ENCODE measurements at places on chromosomes 5 and 9.

DNA sequence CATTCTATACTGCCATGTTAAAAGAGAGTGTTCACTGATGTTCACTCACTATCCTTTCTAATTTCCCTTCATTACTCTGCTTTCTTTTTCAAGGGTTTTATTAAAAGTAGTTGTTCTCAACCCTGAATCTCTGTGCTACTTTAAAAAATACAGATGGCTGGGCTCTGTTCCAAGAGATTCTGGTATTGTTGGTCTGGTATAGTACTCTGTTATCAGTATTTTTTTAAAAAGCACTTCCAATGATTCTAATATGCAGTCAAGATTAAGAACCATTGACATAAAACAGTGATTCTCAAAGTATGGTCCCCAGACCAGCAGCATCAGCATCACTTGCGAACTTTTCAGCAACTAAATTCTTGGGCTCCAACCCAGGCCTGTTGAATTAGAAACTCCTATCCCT lies 77.0 kb upstream of the STARD4 start:
- H3K36me3 ChIP-seq, result no peaks in the 10 kb centered on the region
- no peaks in the 10 kb centered on the region for H3K4me1 ChIP-seq
- H3K4me3 ChIP-seq, result no peak overlapping the region
- DNase-seq, result no peak

GRCh38 chr9:95224376-95225019 lies 93.0 kb downstream of the FANCC start:
- no peak for DNase-seq
- no peaks in the 10 kb centered on the region for H3K36me3 ChIP-seq
- no peaks in the 10 kb centered on the region for H3K27me3 ChIP-seq
- no peak overlapping the region for H3K27ac ChIP-seq
- no peak overlapping the region for H3K4me3 ChIP-seq
- H3K4me1 ChIP-seq, result no peaks in the 10 kb centered on the region

DNA sequence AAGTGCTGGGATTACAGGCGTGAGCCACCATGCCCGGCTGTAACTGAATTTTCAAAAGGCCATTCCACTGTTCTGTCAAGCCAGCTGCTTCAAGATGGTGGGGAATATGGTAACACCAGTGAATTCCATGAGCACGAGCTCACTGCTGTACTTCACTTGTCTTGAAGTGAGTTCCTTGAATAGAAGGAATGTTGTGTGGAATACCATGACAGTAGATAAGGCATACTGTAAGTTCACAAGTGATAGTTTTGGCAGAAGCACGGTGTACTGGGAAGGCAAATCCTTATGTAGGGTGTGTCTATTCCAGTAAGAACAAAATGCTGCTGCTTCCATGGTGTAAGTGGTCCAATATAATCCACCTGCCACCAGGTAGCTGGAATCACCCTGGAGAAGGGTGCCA lies 6.6 kb upstream of the PRXL2C start:
- H3K4me1 ChIP-seq, result no peaks in the 10 kb centered on the region
- no peak overlapping the region for H3K27ac ChIP-seq
- H3K4me3 ChIP-seq, result no peak overlapping the region
- no peaks in the 10 kb centered on the region for H3K27me3 ChIP-seq

GRCh38 chr5:168159425-168159824 lies 132.0 kb upstream of the WWC1 start:
- H3K4me3 ChIP-seq, result no peak overlapping the region
- no peak for DNase-seq
- H3K4me1 ChIP-seq, result no peaks in the 10 kb centered on the region
- H3K27ac ChIP-seq, result no peak overlapping the region
- no peaks in the 10 kb centered on the region for H3K27me3 ChIP-seq

DNA sequence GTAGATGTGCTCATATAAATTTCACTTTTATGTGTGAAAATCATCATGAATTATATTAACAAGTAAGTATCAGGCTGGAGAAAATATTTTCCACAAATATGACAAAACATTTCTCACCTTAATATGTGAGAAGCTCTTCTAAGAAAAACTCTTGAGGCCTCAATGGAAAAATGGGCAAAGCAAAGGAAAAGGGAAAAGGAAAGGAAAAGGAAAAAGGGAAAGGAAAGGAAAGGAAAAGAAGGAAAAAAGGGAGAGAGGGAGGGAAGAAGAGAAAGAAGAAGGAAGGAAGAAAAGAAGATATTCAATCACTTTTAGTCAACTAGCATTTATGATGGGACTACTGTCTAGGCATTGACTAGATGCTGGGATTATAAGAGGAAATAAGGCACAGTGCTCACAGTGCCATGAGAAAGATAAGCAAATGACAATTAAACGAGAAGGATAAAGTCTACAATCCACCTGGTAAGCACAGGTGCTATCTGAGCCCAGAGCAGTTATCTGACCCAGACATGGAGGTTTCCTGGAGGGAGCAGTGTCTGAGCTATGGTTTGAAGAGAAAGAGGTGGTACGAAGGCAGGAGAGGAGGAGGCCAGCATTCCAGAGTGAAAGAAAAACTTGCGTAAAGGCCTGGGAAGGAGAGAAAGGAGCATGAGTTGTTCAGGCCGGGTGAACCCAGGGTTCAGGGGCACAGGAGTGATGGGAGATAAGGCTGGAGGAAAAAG lies 18.3 kb upstream of the ACSL6 start:
- no peak for DNase-seq
- H3K27me3 ChIP-seq, result peaks cover 20% of the 10 kb centered on the region
- no peak overlapping the region for H3K4me3 ChIP-seq
- H3K27ac ChIP-seq, result no peak overlapping the region
- H3K36me3 ChIP-seq, result no peaks in the 10 kb centered on the region

DNA sequence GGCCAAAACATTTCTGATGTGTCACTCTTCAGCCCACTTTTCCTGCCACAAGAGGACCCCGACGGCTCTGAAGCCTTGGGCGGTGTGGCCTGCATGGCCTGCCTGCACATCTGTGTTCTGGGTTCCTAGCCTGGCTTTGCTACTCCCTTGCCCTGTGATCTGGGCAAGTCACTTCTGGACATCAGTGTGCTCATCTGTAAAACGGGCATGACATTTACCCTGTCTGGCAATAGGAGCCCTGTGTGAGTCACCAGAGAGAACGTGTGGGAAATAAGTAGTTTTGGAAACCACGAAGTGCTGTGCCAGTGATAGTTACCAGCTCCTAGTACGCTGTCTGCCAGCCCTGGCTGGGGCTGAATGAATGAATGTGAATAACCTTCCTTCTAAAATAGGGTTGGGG lies 90.8 kb downstream of the MACROH2A1 start:
- no peak overlapping the region for H3K27ac ChIP-seq
- H3K36me3 ChIP-seq, result no peaks in the 10 kb centered on the region
- H3K4me3 ChIP-seq, result no peak overlapping the region
- no peaks in the 10 kb centered on the region for H3K27me3 ChIP-seq
- no peak for DNase-seq
- H3K4me1 ChIP-seq, result peaks cover 4% of the 10 kb centered on the region

GRCh38 chr9:107545036-107545435 lies 55.5 kb upstream of the KLF4 start:
- no peak for DNase-seq
- H3K27ac ChIP-seq, result no peak overlapping the region
- H3K36me3 ChIP-seq, result no peaks in the 10 kb centered on the region
- H3K4me1 ChIP-seq, result no peaks in the 10 kb centered on the region

DNA sequence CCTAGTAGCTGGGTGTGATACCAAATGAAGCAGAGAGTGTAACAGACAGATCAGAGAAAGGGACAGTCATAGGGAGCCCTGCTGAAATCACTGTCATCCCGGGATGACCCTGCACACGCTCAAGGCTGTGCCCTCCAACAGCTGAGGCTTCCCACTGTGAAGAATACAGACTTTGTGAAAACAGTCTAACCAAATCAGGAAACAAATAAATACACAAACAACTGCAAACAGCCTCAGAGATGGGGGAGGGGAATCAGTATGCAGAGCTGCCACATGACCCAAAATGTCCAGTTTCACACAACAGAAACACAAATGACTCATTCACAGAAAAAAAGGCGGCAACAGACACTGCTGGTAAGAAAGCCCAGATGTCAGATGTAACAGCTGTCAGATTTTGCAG lies 101.9 kb downstream of the ADAMTS2 start:
- no peak for DNase-seq
- H3K4me3 ChIP-seq, result no peak overlapping the region
- H3K36me3 ChIP-seq, result no peaks in the 10 kb centered on the region

- no peaks in the 10 kb centered on the region for H3K36me3 ChIP-seq
- H3K27ac ChIP-seq, result no peak overlapping the region
- no peak for DNase-seq
- no peaks in the 10 kb centered on the region for H3K27me3 ChIP-seq
These were observed 491.8 kb downstream of the ANXA1 start for GRCh38 chr9:73643379-73644013.

DNA sequence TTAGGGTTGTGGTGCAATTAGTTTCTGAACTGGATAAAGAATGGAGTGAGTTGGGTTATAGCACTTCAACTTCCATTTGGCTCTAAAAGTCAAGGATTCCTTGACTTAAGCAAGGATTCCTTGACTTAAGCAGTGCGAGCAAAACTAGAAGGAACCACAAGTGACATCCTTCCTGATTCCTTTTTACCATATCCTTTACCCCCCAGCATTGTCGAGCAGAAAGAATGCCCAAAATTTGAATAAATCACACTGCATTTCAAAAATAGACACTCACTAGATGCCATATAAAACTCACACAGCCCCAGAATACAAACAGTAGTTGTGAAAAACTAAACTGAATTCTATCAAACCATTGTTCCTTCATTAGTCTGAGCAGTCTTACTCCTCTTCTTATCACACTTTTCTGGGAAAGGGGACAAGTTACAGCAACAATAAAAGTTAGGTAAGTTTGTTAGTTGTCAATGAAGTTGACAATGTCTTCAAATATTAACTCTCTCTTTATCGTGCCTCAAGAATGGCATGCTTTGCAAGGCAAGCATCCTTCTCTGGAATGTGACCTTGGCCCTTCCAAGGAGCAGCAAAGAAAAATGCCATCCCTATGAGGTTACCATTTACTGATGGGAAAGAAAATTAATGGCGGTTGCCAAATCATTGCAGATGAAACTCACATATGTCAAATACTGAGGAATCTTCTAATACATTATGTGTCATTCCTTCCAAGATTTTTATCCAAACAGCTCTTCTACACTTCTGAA lies 273.3 kb upstream of the ANKRD55 start:
- H3K4me3 ChIP-seq, result no peak overlapping the region
- H3K36me3 ChIP-seq, result no peaks in the 10 kb centered on the region
- no peak for DNase-seq
- no peaks in the 10 kb centered on the region for H3K27me3 ChIP-seq
- H3K4me1 ChIP-seq, result no peaks in the 10 kb centered on the region

DNA sequence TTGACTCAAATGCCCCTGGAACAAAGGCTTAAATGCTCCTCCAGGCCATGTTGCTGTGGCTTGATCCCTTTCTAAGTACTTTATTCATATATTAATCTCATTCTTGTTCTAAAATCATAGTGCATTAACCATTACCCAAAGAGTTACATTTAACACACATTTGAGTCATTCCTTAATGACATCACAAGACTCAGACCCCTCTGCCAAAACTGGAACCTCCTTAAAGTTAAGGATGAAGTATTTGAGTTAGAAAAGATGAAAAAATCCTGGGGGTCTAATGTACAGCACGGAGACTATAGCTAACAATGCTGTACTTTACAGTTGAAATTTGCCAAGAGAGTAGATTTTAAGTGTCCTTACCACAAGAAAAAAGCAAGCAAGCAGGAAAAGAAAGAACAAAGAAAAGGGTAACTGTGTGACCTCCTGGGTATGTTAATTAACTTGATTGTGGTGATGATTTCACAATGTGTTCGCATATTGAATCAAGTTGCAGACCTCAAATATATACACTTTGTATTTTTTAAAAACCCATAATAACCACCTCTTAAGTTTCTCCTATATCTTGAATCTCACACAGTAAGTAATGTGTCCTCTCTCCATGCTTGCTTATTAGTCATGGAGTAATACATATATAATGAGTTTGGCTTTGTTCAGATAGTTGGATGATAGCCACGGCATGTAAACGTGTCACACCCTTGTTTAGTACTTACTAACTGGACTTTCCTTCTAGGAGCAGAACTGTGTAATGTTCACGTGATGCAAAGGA lies 376.9 kb downstream of the SEMA5A start:
- no peaks in the 10 kb centered on the region for H3K27me3 ChIP-seq
- H3K4me3 ChIP-seq, result no peak overlapping the region
- no peaks in the 10 kb centered on the region for H3K36me3 ChIP-seq

DNA sequence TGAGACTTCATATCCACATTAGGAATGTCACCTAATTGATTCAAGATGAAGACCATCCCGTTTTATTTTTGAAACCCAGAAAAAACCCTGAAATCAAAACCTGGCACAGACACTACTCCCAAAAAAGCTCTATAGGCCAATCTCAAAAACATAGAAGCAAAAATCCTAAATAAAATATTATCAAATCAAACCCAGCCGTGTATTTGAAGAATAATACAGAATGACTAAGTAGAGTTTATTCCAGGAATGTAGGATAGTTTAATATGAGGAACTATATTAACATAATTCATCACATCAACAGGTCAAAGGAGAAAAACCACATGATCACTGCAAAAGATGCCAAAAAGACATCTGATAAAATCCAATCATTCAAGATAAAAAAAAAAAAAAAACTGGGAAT lies 167.1 kb downstream of the ACTL7B start:
- no peaks in the 10 kb centered on the region for H3K36me3 ChIP-seq
- DNase-seq, result no peak
- H3K27me3 ChIP-seq, result no peaks in the 10 kb centered on the region
- H3K4me3 ChIP-seq, result no peak overlapping the region
- H3K27ac ChIP-seq, result no peak overlapping the region

DNA sequence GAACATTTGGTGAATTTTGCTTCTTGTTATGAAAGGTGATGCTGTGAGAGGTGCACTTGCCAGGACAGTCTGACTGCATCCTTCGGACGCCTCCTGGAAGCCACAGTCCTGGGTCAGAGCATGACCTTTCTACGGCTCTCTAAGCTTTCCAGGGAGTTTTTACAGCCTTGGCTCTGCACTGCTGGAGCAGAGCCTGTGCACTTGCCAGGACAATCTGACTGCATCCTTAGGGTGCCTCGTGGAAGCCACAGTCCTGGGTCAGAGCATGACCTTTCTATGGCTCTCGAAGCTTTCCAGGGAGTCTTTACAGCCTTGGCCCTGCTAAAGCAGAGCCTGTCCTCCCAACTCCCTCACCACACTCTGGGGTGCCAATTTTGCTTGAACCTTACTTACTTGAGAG lies 49.6 kb downstream of the CCDC180 start:
- no peaks in the 10 kb centered on the region for H3K36me3 ChIP-seq
- H3K27ac ChIP-seq, result no peak overlapping the region
- H3K27me3 ChIP-seq, result no peaks in the 10 kb centered on the region
- no peak for DNase-seq
- H3K4me1 ChIP-seq, result no peaks in the 10 kb centered on the region

- no peak overlapping the region for H3K4me3 ChIP-seq
- DNase-seq, result no peak
These were observed 71.2 kb downstream of the UNC13B start for GRCh38 chr9:35232867-35233544.

GRCh38 chr5:35371951-35372426 lies 141.7 kb upstream of the PRLR start:
- no peak overlapping the region for H3K4me3 ChIP-seq
- H3K27me3 ChIP-seq, result no peaks in the 10 kb centered on the region
- no peaks in the 10 kb centered on the region for H3K36me3 ChIP-seq

Data from Panc1 (cell line).